Common myeloid progenitor, CD34-positive (primary cell): ENCODE measurements at places on chromosomes 3 and 15.

DNA sequence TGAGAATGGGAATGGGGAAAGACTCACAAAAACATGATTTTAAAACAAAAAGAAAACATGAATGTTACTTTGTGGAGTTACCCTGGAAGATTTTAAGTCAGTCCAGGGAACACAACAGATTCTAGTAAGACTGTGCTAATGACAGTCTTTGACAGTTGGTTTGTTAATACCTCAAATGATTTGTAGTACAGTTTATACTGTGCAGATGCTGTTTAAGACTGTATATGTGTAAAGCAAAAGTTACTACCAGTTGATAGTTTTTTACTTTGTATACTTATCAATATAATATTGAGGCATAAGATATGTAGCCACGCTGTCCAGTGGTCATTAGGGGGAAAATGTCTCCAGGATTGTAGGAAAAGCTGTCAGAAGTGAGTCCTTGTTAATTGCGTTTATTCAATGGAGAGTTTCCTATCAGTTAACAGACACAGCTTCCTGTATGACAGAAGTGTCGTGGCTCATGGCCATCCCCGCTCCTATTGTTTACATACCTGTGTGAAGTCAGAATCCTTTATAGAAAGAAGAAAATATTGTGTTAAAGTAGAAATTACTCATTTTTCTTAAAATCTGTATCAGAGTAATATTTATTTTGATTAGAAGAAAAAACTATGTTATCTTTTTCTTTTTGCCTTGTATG lies 36.0 kb downstream of the NKIRAS1 start:
- DNase-seq: peak; percentile 49

DNA sequence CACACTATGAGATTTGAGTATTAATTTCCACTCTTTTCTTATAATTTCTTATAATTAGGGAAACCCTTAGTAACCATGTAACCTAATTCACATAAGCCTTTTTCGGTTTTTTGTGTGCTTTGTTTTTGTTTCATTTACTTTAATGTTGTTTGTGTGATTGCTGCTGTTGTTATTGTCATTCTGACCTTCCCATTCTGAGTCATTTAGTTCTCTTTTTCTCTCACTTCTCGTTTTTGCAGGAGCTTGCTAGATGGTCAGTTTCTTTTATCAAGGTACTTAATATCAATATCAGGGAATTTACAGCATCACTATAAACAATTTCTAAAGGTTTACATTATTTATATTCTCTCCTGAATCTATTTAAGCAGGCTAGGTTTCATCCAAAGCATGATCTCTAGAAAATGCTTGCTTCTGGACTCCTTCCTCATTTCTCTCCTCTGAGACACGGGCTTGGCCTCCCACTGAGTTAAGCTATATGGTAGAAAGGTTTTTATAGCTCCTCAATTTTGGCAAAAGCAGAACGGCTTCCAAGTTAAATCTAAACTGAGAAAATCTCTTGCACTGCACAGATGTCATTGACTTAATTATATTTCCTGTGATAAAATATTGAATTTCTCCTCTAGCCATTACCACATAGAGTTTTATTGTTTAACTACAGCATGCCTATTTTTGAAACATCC lies 534.2 kb downstream of the NSUN3 start:
- DNase-seq: no peak

DNA sequence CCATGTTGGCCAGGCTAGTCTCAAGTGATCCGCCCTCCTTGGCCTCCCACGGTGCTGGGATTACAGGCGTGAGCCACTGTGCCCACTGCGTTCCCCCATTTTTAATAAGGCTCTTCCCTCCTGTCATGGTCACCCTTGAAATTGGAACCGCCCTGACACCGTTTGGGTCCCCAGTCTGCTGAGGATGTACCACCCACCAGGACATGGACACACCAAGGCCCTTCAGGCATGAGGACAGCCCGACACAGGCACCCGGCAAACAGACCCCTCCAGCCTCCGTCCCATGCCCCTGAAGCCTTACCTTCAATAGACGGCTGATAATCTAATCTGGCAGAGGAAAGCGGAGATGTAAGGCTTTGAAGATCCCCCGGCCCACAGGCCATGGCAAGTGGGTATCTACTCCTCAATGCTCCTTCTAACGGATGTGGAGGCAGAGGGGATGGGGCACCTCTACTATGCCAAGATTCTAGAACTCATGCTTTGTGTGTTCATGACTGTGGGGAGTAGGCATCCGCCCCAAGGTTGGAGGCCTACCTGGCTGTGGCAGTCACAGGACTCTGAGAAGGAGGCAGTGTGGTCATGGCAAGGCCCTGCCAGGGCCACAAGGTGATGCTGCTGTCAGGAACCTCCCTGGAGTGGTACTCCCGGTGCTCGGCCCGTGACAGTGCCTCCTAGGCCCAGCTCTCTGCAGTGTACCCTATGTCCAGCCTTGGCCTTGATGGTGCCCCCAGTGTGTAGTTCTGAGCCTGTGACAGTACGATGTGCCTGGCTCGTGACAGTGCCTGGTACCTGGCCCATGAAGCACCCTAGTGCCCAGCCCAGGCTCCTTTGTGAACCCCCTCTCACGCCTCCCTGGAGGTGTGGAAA lies 18.6 kb upstream of the PRSS50 start:
- no peak for DNase-seq

DNA sequence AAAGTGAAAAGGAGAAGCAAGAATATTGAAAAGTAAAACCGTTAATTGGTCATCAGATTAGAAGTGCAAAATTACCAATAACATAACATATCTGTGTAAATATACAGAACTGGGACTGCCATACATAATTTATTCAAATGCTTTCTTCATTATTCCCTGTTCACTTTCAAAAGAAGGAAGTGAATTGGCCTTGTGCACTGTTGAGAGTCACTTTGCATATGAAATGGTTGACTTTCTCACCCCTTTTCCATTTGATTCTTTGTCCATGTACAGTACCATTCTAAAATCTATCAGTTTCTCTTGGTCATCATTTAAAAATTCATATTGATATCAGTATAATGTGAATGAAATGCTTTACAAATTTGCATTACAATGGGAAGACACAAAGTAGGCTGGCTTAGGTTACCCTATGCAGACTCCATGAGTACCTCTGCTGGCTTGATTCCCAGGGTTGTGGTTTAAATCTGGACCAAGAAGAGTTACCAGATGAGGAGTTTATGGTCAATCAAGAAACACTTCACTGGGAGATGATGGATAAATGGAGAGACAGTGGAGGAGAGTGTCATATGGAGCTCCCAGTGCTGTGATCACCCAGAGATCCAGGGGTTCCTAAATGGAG lies 210.9 kb upstream of the TOPAZ1 start:
- DNase-seq: no peak

- no peak for DNase-seq
Observed at GRCh38 chr15:40776537-40777141, 6.9 kb downstream of the C15orf62 start.

- DNase-seq: no peak
Observed at GRCh38 chr15:71301958-71302621, 186.8 kb downstream of the THSD4 start.
